ENCODE measurements at places on chromosomes 1 and 21.

GRCh38 chr21:34271189-34271851 lies 92.5 kb upstream of the KCNE2 start:
- no peak for DNase-seq

- DNase-seq = no peak
Observed at GRCh38 chr1:3152143-3152542, 83.1 kb downstream of the PRDM16 start.

GRCh38 chr1:222529916-222530315 lies 18.0 kb downstream of the HHIPL2 start:
- no peak for DNase-seq

DNA sequence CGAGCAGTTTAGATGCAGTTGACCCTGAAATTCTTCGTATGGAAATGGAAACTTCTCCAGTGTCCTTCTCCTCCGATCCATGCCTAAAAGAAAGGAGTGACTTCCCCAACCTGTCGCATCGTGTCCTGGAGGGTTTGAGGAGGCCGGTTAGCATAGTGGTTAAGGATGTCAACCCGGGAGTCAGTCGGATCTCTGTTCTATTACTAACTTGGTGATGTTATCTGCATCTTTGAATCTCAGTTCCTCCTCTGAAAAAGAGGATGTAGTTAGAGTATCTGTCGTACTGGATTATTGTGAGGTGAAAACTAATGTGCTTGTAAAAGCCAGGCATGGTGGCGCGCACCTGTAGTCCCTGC lies 684 bp downstream of the ZBTB8B start:
- no peak for DNase-seq

DNA sequence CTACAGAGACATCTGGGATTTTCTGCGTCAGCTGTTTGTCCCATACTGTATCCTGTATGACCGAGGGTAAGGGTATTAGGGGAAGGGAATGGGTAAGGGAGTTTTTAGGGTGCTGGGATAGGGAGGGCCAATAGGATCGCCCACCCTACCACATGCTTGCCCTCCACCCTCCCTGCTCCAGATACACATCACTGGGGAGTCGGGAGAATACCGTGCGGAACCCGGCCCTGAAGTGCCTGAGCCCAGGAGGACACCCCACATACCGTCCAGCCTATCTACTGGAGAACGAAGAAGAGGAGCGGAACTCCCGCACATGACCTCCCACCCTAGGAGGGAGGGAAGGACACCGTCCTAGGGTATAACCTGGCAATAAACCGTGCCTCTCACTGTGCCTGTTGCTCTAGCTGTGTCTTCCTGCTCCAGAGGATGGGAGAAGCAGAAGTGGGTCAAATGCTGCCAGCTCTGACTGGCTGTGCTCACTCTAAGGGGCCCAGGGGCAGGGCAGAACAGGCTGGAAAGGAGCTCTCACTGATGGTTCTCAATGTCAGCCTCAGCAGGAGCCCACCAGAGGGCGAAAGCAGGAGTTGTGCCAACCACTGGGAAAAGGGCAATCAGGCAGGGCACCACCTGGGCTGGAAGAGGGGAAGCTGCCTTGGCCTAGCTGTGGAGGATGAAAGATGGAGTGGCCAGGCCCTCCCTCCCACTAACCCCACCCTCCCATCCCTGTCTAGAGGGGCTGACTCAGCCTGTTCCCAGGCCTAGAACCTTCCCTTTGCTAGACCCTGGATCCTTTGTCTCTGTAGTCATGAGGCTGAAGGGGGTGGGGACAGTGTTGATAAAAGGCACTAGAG lies 440 bp upstream of the LENEP start:
- no peak for DNase-seq

- no peak for DNase-seq
Observed at GRCh38 chr1:188719735-188720134, 1757.9 kb downstream of the BRINP3 start.

DNA sequence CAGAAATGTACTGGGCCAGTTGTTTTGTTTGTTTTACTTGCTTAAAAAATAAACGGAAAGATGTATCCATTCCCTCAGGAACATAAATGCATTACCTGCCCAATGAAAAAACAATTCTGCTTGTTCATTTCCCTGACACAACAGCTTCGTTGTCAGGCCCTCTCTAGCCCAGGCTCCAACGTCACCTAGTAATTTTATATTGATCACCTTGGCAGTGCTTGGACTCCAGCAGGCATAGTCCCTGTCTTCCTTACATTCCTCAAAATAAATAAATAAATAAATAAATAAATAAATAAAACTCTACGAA lies 1.2 kb downstream of the CEP170 start:
- DNase-seq = no peak

DNA sequence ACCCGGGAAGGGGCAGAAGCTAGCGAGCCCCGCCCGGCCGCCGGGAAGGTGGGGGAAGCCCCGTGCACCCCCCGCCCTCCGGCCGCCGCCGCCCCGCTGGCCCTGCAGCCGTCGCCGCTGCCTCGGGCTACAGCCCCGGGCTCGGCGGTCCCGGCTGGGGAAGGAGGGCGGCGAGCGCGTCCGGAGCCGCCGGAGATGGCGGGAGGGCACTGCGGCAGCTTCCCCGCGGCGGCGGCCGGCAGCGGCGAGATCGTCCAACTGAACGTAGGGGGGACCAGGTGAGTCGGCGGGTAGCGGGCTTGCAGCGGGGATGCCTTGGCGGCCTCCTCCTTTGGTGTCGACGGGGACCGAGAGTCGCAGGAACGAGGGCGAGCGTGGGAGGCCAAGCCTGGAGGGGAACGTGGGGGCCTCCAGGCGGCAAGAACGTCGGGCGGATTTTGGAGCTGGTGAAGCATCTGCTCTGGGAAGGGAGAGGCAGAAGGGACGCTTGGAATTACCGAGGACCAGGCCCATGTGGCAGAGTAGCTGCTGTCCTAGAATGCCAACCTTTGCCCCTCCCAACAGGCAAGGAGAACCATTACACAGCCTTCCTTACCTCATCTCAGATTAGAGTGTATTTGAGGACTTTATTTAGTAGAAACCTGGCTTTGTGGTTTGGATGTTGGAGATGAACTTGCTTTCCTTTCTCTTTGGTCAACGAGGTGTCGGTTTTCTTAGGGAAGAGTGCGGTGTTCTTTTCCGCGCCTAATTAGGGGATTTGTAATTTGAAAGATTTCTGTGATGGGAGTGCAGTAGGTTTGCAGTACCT lies 591 bp downstream of the KCTD3 start:
- peak; percentile 20 for DNase-seq

DNA sequence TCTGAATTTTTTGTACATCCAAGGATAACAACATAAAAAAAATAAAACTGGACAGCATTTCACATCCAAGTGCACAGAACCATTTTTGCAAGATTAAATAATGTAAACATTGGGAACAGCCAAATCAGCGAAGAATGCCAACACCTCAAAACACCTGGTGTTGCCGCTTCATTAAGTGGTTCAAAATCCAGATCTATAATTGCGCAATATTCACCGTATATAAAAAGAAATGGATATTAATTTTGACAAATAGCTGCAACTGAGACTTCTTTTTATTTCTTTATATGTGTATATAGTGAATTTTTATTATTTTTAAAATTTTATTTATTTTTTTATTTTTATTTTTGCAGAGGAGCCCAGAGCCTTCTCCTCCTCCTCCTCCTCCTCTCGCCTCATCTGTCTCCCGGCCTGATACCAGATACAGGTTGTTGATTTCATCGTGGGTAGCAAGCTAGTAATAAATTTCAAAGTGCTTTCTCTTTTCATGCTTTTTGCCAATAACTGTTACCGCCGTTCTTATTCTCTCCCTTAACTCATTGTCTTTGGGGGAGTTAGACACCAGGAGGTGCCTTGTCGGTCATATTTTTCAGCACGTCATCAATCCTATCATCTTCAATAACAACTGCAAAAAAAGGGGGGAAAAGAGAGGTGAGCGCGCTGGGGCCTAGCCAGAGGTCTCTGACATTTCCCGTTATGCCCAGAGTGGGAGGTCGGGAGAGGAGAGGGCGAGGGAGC lies 2.7 kb downstream of the CAMK2N1 start:
- DNase-seq = no peak

DNA sequence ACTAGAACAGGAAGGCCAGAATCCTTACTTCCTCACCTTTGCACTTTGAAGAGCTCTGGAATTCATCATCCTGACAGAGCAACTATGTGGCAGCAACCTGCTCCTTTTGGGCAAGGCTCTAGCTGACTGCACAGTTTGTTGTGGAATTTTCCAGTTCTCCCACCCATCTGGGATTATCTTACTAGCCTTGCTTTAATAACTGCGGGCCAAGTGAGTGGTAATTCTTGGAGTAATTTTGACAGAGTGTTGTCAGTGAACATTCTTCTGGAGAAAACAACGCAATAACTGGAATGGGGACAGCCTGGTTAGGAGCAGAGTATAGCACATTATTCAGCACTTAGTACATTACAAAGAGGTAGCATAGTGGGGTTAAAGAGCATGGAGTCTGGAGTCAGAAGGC lies 75.3 kb downstream of the NTMT2 start:
- DNase-seq = no peak

DNA sequence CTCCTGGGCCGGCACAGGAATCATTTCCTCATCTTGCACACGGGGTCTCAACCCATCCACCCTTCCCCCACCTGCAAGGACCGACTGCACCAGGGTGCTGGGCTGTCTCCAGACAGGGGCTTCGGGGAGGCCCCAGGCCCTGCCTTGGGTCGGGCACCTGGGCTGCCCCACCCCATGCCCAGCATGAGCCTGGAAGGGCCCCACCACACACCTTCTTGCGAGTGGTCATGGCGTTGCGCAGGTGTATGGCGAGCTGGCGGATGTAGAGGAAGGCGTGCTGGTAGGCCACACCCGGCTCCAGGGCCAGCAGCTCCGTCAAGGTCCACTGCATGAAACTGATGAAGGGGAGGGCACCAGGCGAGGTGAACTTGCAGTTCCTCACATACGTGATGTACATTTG lies 6.9 kb downstream of the NOC2L start:
- DNase-seq = no peak

- no peak for DNase-seq
Observed at GRCh38 chr1:19449454-19450228, 35.7 kb downstream of the CAPZB start.

- no peak for DNase-seq
Observed at GRCh38 chr1:168414914-168415313, 128.9 kb downstream of the XCL2 start.

- DNase-seq = no peak
Observed at GRCh38 chr1:22509815-22510214, 53.5 kb upstream of the EPHA8 start.

DNA sequence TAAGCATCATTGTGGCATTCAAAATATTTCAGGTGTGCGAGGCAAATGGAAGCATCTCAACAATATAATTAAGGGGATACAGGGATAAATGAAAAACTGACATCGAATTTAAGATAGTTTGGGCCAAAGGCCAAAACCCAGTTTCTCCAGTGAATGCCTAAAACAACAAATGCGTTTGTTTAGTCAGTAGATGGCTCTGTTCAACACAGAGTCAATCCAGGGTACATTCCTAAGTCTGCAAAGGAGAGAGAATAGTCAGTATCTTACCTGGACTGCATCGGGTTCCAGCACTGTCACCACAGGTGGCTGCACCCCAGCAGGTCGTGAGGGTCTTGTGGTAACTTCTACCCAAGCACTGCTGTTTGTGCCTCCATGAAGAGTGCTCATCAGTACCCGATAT lies 321.1 kb downstream of the KCTD3 start:
- DNase-seq = no peak

DNA sequence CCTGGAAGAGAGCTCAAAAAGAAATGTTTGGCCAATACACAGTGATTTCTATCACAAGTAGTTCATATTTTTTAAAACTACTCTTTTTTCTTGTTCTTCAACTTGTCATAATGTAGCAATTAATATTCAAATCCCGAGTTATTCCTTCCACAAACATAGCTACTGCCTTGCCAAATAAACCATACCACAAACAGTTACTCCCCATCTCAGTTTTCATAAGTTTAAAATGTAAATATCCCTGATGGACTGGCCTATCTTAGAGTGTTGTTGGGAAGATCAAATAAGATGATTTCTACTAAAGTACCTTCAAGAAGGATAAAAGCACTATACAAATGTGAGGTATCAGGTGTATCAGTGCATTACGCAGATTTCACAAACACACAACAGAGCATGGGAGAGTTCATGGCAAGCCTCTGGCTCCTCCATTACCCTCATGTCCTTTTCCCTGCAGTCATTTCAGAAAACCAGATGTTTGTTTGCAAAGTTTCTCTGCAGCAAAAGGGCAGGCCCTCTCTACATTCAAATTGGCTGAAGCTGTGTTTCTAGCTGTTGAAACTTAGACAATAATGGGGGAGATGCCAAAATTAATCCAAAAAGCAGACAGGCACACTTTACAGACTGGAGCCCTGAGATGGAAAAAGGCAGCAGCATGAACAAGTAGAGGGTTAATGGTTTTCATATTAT lies 16.1 kb downstream of the WLS start:
- DNase-seq = no peak

DNA sequence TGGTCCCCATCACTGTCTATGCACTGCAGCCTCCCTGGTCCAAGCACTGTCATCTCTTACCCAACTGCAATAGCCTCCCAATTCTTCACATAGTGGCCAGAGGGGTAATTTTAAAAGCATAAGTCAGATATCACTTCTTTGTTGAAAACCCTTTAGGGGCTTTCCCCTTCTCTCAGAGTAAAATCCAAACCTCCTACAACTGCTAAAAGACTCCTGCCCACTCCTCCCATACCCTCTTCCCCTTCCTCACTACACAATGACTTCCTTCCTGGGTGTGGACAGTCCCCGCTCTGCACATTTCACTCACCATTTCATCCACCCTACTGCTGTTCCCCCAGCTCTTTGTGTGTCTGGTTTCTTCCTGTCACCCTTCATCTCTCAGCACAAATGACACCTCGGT lies 8.3 kb downstream of the MCOLN2 start:
- DNase-seq = no peak

GRCh38 chr1:170556917-170557316 lies 25.0 kb downstream of the GORAB start:
- DNase-seq = no peak

DNA sequence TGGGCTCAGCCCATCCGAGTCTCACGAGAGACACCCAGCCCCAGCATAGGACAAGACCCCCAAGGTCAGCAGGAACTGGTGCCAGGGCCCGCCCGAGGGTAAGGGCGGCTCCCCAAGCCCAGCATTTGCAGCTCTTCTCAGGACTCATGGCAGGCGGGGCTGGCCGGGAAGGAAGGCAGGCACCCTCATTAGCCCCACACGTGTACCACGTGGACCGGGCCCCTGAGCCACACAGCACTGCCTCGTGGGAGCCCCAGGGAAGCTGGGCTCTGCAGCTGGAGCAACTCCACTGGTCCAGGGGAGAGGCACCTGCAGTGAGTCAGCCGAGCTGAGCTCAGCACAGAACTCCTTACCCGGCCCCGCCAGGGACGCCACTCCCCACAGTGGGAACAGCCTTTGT lies 97.7 kb upstream of the IFFO2 start:
- no peak for DNase-seq
